Hepatocyte (in vitro differentiated cells): ENCODE measurements at places on chromosomes 13 and 19.

DNA sequence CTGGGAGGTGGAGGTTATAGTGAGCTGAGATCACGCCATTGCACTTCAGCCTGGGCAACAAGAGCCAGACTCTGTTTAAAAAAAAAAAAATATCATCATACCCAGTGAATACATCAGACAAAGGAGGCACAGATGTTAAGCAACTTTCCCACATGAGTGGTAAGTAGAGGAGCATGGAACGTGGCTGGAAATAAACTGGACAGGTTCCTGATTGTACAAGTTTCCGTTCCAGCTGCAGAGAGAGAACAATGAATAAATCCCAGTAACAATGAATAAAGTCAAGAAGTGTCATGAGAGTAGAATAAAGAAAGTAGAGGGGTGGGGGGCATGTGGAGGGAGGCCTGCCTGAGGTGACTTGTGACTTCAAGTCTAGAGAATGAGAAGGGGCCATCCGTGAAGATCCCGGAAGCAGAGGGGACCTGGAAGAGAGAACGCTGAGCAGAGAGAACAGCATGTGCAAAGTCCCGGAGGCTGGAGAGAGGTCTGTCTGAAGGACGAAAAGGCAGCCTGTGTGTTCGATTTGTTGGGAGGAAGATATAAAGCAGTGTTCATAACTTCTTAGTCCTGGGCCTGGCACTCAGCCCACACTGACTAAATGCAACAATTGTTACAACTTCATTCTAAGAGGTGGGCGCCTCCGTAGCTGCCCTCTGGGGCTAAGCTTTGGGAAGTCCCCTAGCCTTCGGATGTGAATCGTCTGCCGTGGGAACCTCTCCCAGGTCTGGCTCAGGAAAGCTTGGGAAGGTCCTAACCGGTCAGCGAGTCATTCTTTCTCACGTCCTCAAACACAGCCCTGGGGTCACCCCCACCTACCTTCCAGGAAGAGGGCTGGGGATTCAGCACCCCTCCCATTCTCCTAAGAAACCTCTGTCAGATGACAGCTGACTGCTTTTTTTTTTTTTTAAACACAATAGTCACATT is 15.3 kb upstream of the ARHGEF18 start:
- no peaks in the 10 kb centered on the region for H3K4me1 ChIP-seq
- no peaks in the 10 kb centered on the region for H3K27me3 ChIP-seq
- no peak overlapping the region for H3K4me3 ChIP-seq
- H3K27ac ChIP-seq: no peak overlapping the region

DNA sequence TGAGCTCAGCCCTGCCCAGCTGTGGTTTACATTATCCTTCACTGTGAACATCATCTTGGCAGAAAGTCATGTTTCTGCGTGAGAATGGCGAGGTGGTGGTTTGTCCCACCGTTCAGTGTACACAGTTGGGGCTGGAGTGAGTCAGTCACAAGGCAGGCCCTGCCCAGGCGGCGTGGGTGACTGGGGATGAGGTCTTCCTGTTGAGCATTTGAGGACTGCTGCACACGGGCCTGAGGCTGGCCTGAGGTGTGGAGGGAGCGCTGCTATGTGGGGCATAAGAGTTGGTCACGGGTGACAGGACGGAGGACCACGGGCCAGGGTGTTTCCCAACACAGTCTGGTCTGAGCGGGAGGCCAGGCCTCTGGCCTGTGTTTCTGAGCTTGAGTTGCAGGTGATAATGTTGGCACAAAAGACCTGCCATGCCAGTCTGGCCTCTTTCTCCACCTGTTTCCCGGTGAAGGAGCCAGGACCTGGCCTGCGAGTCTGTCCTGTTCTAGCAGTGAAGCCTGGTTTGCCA is 13.4 kb upstream of the C19orf33 start:
- no peaks in the 10 kb centered on the region for H3K36me3 ChIP-seq
- H3K4me3 ChIP-seq: no peak overlapping the region
- peaks cover 13% of the 10 kb centered on the region for H3K4me1 ChIP-seq
- DNase-seq: peak; percentile 48
- no peaks in the 10 kb centered on the region for H3K27me3 ChIP-seq

- no peaks in the 10 kb centered on the region for H3K36me3 ChIP-seq
- no peak overlapping the region for H3K4me3 ChIP-seq
- peak overlapping the region; percentile 69 for H3K27ac ChIP-seq
These were observed 26.9 kb upstream of the IGFL4 start for GRCh38 chr19:46067691-46068090.

- no peaks in the 10 kb centered on the region for H3K36me3 ChIP-seq
- H3K27me3 ChIP-seq: no peaks in the 10 kb centered on the region
- DNase-seq: peak; percentile 86
- no peak overlapping the region for H3K27ac ChIP-seq
- peaks cover 3% of the 10 kb centered on the region for H3K4me1 ChIP-seq
These were observed 8.6 kb upstream of the NUP62 start for GRCh38 chr19:49937750-49938381.

- DNase-seq: peak; percentile 68
- H3K4me3 ChIP-seq: no peak overlapping the region
- no peak overlapping the region for H3K27ac ChIP-seq
- peaks cover 18% of the 10 kb centered on the region for H3K27me3 ChIP-seq
- H3K4me1 ChIP-seq: no peaks in the 10 kb centered on the region
These were observed 140.4 kb downstream of the TEX29 start for GRCh38 chr13:111460548-111461444.

- H3K36me3 ChIP-seq: no peaks in the 10 kb centered on the region
- H3K27me3 ChIP-seq: no peaks in the 10 kb centered on the region
- DNase-seq: no peak
- no peaks in the 10 kb centered on the region for H3K4me1 ChIP-seq
These were observed 1215.4 kb downstream of the PCDH9 start for GRCh38 chr13:66014771-66015170.

DNA sequence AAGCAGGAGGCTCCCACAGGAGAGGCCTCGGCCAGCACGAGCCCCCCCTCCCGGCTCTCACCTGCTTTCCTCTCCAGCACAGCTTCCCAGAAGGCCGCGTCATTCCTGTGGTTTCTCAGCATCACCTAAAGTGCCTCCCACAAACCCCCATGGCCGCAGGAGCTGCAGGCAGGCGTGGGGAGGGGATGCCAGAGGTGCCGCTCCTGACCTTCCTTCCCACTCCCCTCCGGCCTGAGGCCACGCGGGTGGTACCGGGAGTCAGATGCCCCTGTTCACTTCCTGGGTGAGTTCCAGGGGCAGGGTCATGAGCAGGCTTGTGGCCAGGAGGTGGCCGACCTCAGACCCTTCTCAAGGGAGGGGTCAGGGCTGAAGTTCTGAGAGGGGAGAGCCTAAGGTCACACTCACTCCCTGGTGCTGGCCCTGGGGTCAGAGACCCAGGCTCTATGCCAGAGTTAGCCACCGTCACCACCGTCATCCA is 14.4 kb upstream of the NPAS1 start:
- no peaks in the 10 kb centered on the region for H3K27me3 ChIP-seq
- no peaks in the 10 kb centered on the region for H3K36me3 ChIP-seq
- no peak overlapping the region for H3K27ac ChIP-seq
- H3K4me1 ChIP-seq: no peaks in the 10 kb centered on the region
- H3K4me3 ChIP-seq: no peak overlapping the region
